ENCODE measurements at places on chromosomes 4 and X.

GRCh38 chr4:14716691-14717090 is 285.6 kb upstream of the CPEB2 start:
- no peak for DNase-seq

- DNase-seq, result no peak
These were observed 15.2 kb upstream of the HERC5 start for GRCh38 chr4:88441696-88442095.

GRCh38 chr4:112370466-112370865 is 73.3 kb downstream of the ALPK1 start:
- DNase-seq, result no peak

DNA sequence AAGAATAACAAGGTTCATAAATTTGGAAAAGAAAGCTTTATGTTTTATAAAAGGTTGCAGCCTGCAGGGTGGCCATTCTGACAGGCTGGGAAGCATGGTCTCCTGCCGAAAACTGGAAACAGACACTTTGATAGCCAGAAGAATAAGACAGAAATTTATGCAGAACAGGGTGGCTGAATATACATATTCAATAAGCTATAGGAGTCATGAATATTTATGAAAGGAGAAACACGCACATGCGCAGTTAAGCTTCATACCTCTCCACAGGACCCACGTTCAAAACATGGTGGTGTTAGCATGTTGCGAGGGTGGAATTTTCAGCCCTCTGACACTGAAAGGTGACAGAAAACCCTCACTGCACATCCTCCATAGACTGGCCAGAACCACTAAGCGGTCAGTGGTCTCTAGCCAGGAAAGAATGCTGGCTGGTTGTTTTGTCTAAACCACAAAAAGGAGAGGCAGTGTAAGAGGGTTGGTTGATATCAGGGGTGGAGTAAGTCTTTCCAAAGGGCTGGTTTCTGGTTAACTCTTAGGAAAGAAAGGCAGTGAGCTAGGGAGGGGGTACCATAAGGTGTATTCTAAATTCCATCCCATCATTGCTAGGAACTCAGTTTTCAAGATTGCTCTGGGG is 58.2 kb downstream of the ANXA10 start:
- no peak for DNase-seq

DNA sequence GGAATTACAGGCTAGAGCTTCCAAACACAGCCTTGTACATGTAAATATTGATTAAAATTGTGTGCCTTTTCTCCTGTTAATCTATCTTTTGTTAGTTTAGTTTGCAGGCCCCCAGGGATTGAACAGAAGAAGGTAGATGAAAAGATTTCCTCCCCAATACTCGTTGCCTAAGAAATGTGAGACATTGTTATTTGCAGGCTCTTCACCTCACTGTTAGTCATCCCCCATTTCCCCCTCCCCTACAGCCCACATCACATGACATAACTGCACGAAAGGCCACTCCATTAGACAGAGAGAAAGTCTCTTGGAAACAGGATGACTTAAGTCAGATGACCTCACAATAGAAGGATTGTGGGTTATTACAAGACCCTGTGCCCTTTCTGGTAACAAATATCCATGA is 13.3 kb upstream of the MID1 start:
- DNase-seq, result no peak

- no peak for DNase-seq
These were observed 121.1 kb upstream of the OTUD4 start for GRCh38 chr4:145301386-145302080.

DNA sequence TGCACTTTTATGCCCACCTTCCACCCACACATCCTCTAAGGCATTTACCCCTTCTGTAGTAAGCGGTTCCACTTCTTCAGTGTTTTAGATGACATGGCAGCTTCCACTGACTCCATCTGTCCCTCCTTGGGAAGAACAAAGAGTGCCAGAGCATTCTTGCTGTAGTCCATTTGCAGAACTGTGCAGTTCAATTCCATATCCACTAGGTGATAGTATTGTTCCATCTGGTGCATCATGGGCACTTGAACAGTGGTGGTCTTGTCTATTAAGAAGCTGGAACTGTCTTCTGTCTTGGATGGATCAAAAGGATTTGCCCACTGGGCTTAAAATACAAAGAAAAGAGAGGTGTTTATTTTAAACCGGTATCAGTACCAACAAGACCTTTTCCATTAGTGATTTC is 3.5 kb downstream of the SERPINA7 start:
- DNase-seq, result no peak

- no peak for DNase-seq
These were observed 126.4 kb upstream of the JADE1 start for GRCh38 chr4:128682942-128683666.

DNA sequence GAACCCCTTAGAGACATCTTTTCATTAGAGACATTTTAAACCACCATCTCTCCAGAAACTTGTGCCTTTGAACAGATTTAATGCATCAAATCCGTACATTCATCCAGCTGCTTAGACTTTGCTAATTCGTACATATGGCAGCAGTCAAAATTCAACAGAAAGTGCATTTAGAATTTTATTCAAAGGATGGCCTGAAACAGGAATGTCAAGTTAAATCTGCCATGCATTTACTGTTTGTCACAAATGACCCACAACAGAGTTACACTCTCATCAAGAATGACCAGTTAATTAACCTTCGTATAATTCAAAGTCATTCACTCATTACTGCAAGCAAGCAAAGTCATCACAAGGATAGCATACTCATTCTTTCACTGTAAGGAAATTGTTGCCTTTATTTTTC is 284.3 kb downstream of the SLC7A11 start:
- no peak for DNase-seq

- no peak for DNase-seq
These were observed 101.9 kb downstream of the AFF1 start for GRCh38 chr4:87036713-87037112.

DNA sequence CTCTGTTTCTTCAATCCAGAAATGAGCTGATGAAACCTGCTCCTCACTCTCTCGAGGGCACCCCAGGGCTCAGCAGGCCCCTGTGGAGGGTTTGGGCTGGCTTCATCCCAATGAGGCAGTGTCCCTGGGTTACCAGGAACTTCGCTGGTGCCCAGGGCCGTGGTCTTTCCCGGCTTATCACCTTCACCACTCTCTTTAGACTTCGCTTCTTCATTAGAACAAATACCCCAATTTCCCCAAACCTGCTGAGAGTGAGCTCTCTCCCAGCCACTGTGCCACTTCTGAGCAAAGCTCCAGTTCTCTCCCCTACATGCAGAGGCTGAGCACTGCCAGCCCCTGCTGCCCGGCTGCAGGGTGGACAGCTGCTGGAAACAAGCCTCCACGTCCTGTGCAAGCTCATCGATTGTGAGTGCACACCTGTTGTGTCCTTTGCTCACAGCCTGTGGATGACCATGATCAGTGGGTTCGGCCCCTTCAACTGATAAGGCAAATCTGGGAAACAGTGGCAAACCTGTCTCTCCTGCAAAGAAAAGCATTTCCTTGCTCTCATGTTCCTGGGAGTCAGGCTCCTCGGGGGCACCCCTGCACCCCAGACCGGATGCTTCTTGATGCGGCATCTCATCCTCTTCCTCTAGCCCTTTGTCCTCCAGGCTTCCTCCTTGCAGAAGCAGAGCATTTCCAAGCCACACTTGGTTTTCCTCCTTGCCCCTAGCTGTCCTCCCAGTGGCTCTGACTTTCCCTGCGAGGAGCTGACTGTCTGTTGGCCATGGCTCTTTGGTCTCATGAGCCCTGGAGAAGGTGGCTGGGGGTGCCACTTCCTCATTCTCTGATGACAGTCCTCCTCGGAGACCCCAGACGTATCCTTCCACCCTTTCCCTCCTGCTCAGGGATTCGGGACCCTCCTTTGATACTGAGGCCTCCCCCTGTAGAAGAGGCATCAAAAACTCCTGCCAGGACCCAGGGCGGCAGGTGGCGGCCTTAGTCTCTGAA is 28.7 kb downstream of the C4orf50 start:
- DNase-seq, result no peak

- no peak for DNase-seq
These were observed 273.6 kb downstream of the FBXO8 start for GRCh38 chr4:174009686-174010451.

- DNase-seq, result peak; percentile 67
These were observed at the start of gene GPRIN3 for GRCh38 chr4:89307446-89308160. Gene GPRIN3, minus strand, starts transcription at chr4:89307800. Its CDS starts 57,690 bp downstream, at chr4:89250110.

DNA sequence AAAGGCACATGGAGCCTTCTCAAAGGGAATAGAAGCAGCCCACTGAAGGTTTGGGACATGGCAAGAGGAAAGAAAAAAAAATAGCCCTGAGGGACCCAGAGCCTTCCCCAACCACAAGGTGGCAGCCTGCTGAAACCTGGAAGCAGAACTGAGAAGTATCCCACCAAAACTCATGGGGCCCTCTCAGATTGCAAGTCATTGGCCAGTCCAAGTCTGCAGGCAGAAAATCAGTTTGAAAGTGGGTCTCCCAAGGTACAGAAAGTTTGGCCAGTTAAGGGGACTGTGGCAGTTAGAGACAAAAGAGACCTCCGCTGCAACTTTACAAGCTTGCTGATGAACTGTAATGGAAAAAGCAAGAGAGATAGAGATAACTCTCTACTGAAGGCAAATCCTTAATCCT is 155.8 kb downstream of the ANTXR2 start:
- peak; percentile 41 for DNase-seq

DNA sequence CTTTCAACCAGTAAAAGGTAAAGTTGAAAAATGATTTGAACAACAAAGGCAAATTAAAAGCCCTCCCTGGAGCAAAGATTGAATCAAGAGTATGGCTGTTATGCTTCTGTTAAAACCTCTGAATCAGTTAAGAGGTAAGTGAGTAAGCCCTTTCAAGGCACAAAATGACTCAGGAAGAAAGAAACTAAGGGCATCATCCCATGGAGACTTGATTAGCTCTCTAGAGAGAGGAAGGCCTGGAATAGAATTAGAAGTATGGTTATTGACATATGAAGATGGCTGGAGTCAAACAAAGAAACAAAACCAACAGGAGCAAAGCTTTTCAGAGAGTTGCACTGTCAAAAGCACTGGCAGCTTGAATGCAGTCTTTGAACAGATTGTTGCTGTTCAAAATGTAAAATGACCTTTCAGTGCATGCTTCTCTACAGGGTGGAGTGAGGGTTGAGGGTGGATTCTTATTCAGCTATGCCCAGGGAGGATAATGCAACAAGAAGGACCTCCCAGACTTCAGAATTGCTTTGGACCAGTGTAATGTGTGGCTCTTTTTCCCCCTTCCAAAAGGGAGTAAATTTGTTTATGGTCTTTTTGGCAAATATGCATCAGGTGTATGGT is 365.5 kb downstream of the GBA3 start:
- no peak for DNase-seq

GRCh38 chrX:4320436-4320947 is 607.0 kb upstream of the PRKX start:
- DNase-seq, result no peak

GRCh38 chr4:26263165-26263564 is 57.6 kb upstream of the RBPJ start:
- no peak for DNase-seq

DNA sequence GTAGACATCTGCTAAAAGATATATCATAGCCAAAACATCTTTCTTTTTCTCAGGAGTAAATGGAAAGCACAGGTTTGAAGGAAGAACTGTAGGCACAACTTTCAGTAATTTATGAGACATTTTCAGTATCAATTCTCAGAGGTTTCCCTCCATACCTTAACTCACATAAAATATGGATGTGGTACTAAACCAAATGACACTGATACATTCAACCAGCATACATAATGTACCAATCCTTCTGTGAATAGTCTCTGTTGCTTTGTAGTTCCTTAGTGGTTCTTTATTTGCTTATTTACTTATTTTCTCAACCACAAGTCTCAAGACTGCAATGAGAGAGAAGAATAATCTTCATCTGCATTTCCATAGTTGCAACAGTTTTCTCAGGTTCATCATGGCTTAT is 96.1 kb downstream of the ARHGAP24 start:
- no peak for DNase-seq

DNA sequence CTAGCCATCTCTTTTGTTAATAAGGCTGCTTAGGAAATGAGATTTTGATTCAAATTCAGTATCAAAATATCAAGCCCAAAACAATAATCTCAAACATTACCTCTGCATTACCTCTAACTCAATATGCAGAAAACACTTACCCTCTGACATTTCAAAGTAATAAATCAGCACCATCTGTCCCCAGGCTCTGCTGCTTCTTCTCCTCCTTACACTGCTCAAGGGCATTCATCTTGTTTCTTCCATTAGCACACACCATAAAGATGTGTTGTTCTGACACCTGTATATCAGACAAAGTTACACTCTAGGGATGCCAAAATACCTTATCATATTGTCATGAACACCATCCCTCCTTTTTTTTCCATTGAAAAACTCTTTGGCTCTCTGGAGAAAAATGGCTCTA is 1630.3 kb downstream of the RPA4 start:
- no peak for DNase-seq

DNA sequence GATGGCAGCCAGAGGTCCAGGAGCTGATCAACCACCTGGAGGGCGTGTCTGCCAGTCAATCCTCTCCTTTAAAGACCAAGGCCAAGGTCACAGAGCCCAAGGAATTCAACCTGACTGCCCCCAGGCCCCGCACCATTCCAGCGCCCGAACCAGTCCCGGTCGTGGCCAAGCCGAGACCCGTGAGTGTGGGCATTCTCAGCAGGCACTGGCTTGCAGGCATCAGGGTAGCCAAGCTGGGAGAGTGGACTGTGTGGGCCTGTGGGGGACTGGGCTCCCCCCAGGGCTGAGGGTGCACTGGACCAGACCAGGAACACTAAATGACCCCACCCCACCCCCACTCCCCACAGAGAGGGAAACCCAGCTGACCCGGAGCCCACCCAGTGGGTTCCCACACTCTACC is 23.8 kb upstream of the RNF4 start:
- DNase-seq, result no peak

DNA sequence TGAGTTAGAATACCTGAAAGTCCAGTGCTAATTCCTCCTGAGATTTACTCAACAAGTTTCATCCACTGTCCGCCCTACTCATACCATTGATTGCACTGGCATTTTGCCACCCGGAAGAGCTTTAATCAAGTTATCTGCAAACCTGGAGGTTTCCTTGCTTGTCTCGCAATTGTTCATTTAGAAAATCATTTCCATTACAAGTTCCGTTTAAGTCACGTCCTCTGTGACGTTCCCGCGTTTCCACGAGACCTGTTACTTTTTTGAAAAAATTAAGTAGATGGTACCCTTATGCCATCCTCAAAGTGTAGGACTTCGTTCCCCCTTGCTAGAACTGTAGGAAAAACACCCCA is 761 bp upstream of the FRYL start:
- DNase-seq, result peak; percentile 39

DNA sequence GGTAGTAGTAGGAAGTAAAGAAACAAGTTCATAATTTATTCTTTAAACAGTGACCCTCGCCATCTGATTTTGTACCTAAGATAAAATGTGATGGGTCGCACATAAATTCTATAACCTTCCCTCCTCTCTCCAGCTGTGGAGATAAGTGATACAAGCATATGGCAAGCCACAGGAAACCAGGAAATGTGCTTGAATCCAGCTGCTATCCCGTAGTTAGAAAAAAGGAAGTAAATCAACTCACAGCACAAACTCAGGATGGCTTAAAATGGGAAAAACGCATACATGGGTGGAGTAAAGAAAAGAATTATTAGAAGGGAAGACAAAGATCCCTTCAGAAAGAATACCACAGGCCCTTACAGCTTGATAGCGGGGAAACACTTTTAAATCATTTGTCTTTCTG is 78.2 kb downstream of the ZNF827 start:
- no peak for DNase-seq

- DNase-seq, result no peak
These were observed 52.4 kb downstream of the KLHL5 start for GRCh38 chr4:39114436-39114835.

GRCh38 chr4:182113779-182114178 is 129.4 kb upstream of the TENM3 start:
- DNase-seq, result no peak
